ENCODE measurements at places on chromosomes 2 and 18.

GRCh38 chr2:205643391-205643885 is 38.9 kb upstream of the NRP2 start:
- no peak for ATAC-seq

GRCh38 chr2:105454801-105455485 is 56.1 kb upstream of the FHL2 start:
- peak; percentile 65 for ATAC-seq

- ATAC-seq = no peak
These were observed 57.9 kb downstream of the UGP2 start for GRCh38 chr2:63899639-63900038.

- no peak for ATAC-seq
These were observed 138.9 kb downstream of the SMAD2 start for GRCh38 chr18:47791461-47791985.

- no peak for ATAC-seq
These were observed 22.6 kb upstream of the ICOS start for GRCh38 chr2:203913947-203914346.

DNA sequence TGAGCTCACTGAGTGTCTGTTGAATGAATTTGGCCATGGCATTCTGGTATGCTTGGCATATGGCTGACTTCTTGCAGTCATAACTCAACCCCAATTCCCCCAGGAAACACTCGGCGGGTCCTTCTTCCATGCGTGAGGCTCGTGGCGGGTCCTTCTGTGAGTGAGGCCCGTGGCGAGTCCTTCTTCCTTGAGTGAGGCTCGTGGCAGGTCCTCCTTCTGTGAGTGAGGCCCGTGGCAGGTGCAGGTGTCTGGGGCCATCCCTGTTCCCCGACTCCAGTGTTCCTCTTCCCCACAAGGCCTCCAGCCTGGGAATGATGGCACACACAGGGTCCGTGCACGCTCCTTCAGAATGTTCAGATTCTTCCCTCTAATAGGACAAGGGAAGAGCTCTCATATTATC is 169.0 kb downstream of the EIPR1 start:
- no peak for ATAC-seq

- ATAC-seq = no peak
These were observed 1.6 kb upstream of the PDCL3 start for GRCh38 chr2:100561191-100561590.

DNA sequence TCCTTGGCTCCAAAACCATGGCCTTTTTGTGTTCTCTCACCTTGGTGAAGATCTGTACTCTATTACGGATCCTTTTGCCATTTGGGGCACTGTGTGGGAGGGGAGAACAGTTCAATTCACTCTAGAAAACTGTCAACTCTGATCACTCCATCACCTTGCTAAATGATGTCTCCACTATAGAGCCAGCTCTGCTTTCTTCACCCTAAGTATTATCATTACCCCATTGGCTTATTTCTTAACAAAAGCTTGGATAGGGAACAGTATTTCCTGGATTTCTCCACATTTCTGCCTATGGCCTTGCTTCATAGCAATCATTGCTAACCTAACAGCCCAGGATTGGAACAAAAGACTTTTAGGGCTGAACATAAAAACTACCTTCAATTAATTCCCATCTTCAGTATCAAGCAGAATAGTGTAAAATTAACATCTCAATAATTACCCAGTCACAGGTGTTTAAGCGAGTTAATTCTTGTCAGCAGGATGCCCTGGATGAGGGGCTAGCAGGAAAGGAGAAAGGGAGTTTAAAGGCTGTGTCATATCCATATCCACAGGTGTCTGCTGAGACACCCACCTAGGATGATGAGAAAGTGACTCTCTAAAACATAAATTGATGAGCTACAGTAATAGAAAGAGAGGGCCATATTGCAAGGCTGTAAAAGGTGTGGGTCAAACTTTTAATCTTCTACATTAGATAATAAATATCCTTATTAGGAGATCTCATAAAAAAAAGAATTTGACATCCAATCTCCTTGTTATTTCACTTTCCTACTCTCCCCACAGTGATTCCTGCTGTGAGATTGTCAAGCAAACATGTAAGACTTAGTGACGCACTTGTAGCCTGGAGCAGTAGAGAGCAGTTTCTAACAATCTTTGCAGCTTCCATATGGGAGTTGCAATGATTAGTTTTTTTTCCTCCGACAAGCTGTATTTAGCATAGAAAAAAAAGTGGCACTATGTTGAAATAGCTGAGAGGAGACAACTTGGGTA is 589.5 kb upstream of the NXPH2 start:
- ATAC-seq = no peak

GRCh38 chr2:807300-807699 is 130.1 kb upstream of the TMEM18 start:
- no peak for ATAC-seq

DNA sequence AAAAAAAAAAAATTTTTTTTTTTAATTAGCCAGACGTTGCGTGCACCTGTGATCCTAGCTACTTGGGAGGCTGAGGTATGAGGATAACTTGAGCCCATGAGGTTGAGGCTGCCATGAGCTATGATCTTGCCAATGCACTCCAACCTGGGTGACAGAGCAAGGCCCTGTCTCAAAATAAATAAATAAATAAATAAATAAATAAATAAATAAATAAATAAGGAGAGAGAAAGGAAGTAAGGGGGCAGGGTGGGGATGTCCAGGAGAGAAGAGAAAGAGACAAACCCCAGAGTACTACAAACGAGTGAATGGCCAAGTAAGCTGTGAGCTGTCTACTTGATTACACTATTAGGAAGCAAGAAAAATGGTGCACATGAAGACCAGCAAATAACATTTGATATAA is 7.7 kb upstream of the PMAIP1 start:
- ATAC-seq = no peak

- ATAC-seq = peak; percentile 90
These were observed 57.6 kb downstream of the SLC4A3 start for GRCh38 chr2:219684721-219685689.

DNA sequence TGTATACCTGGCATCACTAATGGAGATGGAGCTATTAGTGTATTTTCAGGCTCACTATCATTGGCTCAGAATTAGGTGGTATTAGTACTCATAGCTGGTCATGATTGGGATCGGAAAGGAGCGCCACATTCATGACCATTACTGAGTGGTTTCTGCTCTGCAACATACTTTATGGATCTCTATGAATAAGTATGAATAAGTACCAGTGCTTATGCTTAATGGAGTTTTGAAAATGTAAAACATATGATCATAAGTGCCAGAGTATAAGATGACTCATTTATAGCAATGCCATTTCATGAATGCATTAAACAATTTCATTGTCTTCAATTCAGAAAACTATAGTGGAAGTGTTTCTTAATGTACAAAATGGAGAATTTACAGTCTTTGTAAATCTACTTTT is 156.7 kb downstream of the GALNT3 start:
- ATAC-seq = peak; percentile 78

- ATAC-seq = no peak
These were observed 1236.0 kb upstream of the CELF4 start for GRCh38 chr18:38801640-38802039.

- no peak for ATAC-seq
These were observed 419.4 kb downstream of the DCDC2C start for GRCh38 chr2:4122726-4123125.

- ATAC-seq = no peak
These were observed 60.2 kb downstream of the RMDN2 start for GRCh38 chr2:37985333-37985732.

GRCh38 chr2:62208758-62209114 is 12.8 kb downstream of the B3GNT2 start:
- no peak for ATAC-seq

GRCh38 chr2:207149249-207150213 is 16.2 kb downstream of the KLF7 start:
- ATAC-seq = peak; percentile 15

GRCh38 chr18:48922801-48923730 is 27.7 kb downstream of the SMAD7 start:
- ATAC-seq = peak; percentile 80

DNA sequence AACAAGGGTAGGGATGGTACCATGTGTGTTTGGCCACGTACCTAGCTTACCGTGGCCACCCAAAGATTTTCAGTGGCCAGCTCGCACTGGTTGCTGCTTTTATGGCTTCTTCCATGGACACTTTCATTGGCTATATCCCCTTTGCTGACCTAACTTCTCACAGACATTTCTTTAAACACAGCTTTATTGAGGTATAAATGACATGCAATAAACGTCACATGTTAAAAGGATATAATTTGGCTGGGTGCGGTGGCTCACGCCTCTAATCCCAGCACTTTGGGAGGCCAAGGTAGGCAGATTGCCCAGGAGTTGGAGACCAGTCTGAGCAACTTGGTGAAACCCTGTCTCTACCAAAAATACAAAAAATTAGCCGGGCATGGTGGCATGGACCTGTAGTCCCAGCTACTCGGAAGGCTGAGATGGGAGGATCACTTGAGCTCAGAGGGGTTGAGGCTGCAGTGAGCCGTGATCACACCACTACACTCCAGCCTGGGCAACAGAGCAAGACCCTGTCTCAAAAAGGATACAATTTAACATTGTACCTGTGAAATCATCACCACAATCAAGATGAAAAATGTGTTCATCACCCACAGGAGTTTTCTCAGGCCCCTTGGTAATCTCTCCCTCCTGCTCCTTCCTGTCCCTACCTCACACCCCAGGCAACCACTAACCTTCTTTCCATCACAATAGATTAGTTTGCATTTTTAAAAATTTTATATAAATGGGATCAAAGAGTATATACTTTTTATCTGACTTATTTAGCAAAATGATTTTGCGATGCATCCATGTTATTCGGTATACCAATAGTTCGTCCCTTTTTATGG is 127.8 kb upstream of the PPP1CB start:
- ATAC-seq = no peak

- no peak for ATAC-seq
These were observed 109.7 kb downstream of the ERBB4 start for GRCh38 chr2:212428681-212429478.

- no peak for ATAC-seq
These were observed 550.5 kb downstream of the SPAG16 start for GRCh38 chr2:213834746-213835145.

DNA sequence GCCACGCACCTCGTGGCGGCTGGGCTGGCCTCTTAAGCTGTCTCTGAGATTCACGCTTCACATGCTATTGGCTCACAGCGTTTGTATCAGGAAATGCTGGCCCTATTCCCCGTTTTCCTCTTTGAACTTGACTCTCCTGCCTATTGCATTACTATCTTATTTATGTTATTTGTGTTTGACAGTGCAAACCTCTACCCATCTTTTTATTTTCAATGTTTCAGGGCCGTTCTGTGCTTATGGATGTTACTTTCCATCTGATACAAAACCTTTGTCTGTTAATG is 149.9 kb upstream of the TWIST2 start:
- ATAC-seq = no peak

DNA sequence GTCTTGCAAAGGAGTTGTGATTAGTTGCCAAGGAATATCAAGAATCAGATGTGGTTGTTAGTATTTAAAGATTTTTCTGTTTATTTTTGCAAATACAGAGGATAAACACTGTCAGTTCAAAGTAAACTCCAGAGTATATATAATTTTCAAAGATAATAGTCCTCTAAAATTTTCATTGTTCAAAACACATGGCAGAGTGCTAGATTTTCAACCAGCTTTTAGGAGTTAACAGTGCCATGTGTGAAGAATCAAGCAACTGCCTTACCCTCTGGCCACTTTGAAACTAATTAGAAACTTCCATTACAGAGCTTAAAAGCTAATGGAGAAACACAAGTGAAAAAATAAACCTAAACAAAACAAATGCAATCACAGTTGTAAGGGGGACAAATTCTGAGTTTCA is 1605.6 kb upstream of the ZEB2 start:
- no peak for ATAC-seq

GRCh38 chr18:13578400-13578799 is 148.0 kb downstream of the FAM210A start:
- ATAC-seq = no peak

DNA sequence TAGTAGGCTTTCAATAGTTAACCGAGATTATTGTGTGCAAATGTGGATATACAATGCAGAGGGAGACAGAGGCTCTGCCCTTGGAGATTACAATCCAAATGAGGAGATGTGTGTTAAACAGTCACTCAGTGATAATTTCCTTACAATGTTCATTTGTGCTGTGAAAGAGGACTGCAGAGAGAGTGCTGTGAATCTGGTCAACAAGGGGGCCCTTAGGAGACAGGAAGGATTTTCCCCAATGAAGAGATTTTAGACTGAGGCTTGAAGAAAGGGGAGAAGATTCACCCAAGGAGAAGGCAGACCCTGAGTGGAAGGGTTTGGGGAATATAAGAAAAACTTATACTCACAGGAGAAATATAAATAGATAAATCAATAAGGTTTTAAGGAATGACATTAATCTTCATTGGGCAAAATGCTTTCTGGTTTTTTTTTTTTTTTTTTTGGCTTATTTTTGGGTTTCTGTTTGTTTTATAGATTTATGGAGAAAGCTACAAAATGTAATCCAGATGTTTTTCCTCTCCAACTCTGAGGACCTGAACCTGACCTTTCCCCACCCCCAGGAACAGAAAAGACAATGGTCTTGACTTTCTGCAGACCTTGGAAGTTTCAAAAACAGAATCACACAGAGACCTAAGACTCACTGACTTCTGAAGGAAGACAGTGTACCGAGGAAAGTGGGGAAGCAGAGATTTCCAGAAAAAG is 151.3 kb upstream of the SERPINE2 start:
- ATAC-seq = peak; percentile 76

- ATAC-seq = peak; percentile 31
These were observed 56.5 kb downstream of the TPGS2 start for GRCh38 chr18:36772241-36772723.

DNA sequence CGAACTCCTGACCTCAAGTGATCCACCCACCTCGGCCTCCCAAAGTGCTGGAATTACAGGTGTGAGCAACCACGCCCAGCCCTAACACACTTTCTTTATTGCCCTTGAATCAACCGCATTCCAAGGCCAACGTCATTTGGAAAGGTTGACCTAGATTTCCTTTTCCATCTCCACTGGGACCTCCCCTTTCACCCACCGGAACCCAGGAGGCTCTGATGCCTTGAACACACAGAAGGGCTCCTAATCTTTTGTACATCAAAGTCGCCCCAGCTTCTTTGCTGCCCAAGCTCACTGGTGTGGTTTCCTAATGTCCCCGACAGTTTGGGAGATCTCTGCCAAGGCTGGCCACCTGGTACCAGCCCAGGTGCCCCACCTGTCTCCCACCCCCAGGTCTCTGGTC is 46.2 kb upstream of the CAB39 start:
- ATAC-seq = no peak

DNA sequence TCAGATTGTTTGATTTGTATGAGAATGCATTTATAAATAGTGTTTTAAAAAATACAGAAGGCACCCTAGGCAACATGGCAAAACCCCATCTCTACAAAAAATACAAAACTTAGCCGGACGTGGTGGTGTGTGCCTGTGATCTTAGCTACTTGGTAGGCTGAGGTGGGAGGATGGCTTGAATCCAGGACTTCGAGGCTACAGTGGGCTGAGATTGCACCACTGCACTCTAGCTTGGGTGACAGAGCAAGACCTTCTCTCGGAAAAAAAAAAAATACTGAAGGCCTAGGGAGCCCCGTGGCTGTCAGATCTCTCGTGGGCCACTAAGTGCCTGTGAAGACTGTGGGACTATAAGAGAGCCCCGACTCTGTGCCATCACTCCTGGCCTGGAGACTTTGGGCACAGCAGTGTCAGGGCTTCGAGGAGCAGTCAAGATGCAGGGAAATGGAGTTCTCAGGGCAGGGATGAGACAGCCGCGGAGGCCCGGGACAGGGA is 40.5 kb downstream of the MYO7B start:
- no peak for ATAC-seq

Measured in SK-N-SH treated with all-trans-retinoic acid at 6 μM for 48 hours (cell line).